Stimulated activated CD4-positive, alpha-beta T cell treated with anti-CD3 and anti-CD28 coated beads, Interleukin-1b, Interleukin-23, amount 100 ng/mL, for 4 hours (primary cell): ENCODE measurements at places on chromosomes 6 and 20.

DNA sequence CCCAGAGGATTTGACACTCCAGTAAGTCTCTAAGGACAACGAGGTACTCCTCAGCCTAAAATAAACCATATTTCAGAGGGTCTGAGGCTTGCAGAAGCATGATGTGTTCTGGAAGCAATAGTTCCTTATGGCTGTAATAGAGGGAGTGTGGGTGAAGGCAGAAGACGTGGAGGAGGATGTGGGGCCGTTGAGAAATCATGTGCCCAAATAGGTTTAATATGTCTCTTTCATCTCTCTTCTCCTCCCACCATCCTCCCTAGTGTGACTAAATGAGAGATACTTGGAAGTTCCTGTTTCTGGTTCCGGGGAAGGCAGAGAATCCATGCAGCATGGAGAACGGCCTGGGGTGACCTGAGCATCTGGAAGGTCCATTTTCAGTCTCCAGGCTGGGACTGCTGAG is 174.0 kb upstream of the RSPO3 start:
- DNase-seq: no peak

- DNase-seq: no peak
These were observed 19.0 kb upstream of the TGM2 start for GRCh38 chr20:38184101-38184500.

DNA sequence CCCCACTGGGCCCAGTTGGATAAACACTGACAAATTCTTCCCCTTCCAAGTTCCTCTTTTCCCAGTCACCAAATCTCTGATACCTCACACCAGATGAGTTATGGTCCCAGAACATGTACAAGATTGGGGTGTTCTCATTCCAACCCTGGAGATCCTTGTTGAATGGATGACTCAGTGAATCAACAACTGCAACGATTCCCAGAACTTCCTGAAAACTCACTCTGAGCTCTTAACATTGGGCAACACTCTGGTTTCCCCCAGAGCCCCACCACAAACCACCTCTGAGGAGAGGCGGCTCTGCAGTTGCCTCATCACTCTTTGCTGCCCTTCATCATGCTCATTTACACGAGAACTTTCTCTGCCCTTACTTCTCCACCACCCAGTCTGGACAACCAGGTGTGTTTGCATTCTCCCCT is 115.2 kb downstream of the MRPL14 start:
- no peak for DNase-seq

GRCh38 chr6:70183538-70183937 is 119.3 kb downstream of the COL9A1 start:
- DNase-seq: no peak

GRCh38 chr6:42805297-42805861 is 23.5 kb downstream of the BICRAL start:
- DNase-seq: no peak

DNA sequence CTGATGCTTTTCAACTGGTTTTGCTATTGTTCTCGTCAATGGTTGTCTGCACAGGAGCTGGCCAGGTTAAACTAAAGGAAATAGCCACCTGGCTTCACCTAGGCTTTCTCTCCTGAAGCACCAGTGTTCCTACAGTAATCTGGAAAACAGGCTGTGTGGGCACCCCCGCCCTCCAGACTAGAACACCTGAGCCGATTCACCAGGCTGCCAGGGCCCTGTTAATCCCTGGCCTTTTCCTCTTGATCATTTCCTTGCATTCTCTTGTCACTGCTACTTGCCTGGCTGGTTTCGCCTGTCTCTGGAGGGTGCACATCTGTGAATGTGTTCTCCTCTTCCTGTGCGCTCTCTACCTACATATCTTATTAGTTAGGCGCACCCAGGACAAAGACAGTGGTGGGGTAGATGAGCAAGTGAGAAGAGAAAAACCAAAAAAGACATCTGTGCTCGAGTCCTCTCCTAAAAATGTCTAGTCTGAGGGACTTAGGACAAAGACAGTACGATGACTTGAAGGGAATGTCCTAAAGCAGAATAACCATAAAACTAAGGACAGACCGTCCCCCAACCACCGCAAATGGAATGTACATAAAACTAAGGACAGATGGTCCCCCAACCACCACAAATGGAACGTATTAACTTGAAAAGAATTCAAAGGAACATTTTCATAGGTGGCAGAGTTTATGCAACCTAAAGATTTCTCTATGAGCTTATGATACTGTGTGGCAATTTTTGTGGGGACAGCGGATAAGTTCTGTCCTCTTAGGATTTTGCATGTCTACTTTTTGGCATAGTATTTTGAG is 45.9 kb upstream of the EMILIN3 start:
- no peak for DNase-seq

DNA sequence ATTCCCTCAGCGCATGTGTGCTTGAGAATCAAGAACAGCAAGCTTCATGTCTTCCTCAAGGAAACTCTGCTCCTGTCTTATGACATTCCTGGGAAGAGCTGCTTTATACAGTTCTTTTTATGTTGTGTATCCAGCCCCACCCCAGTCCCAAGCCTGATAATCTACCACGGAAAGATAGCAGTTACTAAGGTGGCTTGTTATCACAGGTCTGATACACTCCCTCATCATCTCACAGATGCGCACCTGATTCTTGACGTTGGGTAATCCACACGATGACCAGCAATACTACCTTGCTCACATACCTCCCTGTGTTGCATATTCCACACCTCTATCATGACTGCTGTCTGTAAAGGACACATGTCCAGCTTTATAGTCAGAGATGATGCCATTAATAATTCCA is 3.2 kb downstream of the NHLRC1 start:
- DNase-seq: no peak

DNA sequence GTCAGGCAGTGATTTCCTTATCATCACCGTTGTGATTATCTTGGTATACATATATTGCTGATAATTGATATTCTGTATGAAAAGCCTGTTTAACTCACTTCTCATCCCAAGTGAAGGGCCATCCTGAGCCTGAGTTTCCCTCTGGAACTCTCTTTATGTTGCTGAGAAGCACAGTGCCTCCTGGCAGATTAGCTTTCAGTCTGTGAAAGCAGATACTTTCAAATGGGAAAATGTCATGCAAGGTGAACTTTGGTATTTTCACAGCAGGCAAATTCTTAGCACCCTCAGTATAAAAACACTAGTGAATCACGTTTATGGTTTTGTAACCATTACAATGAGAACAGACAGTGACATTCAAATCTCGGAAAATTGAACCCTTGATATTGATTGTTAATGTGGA is 151.6 kb downstream of the PRIM2 start:
- no peak for DNase-seq

GRCh38 chr6:155519176-155519738 is 63.6 kb upstream of the NOX3 start:
- DNase-seq: no peak

DNA sequence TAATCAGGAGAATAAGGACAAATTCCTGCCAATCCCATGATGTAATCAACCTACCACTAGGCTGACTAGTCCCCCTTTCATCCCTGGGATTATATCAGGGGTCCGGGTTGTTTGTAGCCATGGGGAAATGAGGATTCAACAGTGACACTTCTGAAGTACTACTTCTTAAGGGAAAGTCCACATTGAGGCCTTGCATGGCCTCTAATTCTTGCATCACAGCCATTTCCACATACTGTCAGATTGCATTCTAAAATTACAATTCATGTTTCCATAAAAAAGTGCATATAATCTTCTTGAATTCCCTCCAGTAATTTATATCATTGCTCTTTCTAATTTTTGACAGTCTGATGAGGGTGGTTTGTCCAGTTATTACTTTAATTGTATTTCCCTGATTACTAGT is 184.2 kb downstream of the PHF3 start:
- no peak for DNase-seq

GRCh38 chr6:102411796-102412195 is 1018.3 kb downstream of the GRIK2 start:
- DNase-seq: no peak
